ENCODE measurements at places on chromosomes 16 and 17.
A peak's percentile ranks its signal among the peaks of the same experiment; 100 is the strongest.

DNA sequence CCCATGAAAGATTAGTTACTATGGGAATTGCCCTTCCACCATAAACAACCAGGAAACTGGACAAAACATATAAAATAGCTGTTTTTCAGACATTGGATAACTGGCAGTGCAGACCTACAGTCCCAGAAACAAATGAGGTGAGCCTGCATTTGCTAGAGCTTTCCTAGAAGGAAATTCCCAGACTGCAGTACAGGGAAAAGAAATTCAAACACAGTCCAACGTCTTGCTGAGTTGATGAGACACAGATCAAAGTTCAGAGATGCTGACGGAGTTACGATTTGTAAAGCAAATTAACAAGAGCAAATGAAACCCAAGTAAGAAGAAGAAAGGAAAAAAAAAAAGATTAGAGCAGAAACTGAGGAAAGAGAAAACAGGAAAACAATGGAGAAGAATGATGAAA lies 41.3 kb upstream of the MNT start:
- DNase-seq, result no peak
- no peak overlapping the region for H3K4me3 ChIP-seq
- H3K27me3 ChIP-seq, result no peaks in the 10 kb centered on the region
- H3K36me3 ChIP-seq, result peaks cover 41% of the 10 kb centered on the region

- no peaks in the 10 kb centered on the region for H3K27me3 ChIP-seq
- DNase-seq, result no peak
- H3K4me3 ChIP-seq, result no peak overlapping the region
- H3K36me3 ChIP-seq, result no peaks in the 10 kb centered on the region
Observed at GRCh38 chr17:33929181-33929724, 325.8 kb upstream of the CCL2 start.

- DNase-seq, result no peak
Observed at GRCh38 chr16:15054357-15055140, 1.3 kb downstream of the NTAN1 start.

DNA sequence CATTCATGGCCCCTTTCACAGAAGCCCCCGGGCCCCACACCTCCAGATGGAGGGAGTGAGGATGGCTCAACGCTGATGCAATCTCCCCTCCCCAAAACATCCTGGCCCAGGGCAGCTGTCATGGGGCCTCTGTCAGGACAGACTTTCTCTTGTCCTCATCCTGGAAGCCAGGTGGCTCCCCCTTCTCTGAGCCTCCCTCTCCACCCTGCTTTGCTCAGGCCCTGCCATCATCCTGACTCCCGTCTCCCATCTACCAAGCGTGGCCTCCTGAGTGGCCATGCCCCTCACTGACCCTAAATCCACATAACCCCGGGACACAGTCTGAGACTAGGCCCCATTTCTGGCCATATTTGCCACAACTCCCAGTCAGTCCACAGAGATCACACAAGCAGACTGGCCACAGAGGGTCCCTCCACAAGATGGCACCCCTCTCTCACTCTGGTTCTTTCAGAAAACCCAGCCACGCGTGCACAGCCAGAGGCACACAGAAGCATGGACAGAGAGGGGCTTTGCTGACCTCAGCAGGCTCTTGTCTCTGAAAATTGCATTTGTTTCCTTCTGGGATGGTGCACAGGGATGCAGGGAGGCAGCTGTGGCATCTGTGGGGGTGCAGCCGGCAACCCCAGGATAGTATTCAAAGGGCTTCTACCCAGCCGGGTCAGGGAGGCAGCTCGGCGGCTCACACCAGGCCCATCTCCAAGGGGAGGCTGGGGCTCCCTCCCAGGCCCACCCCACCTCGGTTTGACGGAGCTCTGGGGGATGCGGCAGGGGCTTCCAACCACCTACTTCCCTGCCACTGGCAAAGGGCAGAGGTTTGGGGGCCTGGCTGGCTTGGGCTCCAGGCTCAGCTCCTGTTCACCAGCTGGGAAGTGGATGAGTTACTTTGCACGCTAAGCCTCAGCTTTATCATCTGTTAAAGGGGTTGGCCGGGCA lies 16.9 kb downstream of the DOC2B start:
- no peak overlapping the region for H3K4me3 ChIP-seq
- H3K27ac ChIP-seq, result no peak overlapping the region
- no peaks in the 10 kb centered on the region for H3K36me3 ChIP-seq
- H3K27me3 ChIP-seq, result no peaks in the 10 kb centered on the region
- H3K4me1 ChIP-seq, result no peaks in the 10 kb centered on the region
- peak; percentile 67 for DNase-seq

DNA sequence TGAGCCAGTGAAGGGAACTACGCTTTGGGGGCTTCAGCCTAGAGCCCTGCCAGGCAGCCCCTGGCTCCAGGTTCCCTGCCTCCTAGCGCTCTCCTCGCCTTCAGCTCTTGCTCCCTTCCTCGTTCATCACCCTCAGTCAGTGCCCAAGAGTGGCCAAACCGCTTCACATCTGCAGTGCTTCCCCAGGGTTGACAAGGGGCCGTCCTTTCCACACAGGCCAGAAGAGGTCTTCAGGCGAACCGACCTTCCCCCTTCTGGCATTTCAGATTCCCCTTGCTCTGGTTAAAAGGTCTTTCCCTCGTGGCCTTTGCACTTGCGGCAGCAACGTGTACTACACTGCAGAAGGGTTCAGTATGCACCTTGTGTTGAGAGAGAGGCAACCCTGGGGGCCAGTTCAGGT lies 4.1 kb downstream of the RASD1 start:
- peaks cover 28% of the 10 kb centered on the region for H3K36me3 ChIP-seq
- no peak overlapping the region for H3K27ac ChIP-seq
- peaks cover 8% of the 10 kb centered on the region for H3K27me3 ChIP-seq
- no peak for DNase-seq
- H3K4me1 ChIP-seq, result peaks cover 19% of the 10 kb centered on the region

GRCh38 chr17:12522743-12523183 lies 142.9 kb upstream of the MYOCD start:
- no peak overlapping the region for H3K4me3 ChIP-seq
- H3K36me3 ChIP-seq, result no peaks in the 10 kb centered on the region
- no peak overlapping the region for H3K27ac ChIP-seq
- H3K27me3 ChIP-seq, result no peaks in the 10 kb centered on the region

GRCh38 chr16:63461248-63461841 lies 1425.1 kb upstream of the CDH8 start:
- no peaks in the 10 kb centered on the region for H3K36me3 ChIP-seq
- H3K27ac ChIP-seq, result no peak overlapping the region
- H3K4me3 ChIP-seq, result no peak overlapping the region
- no peak for DNase-seq
- H3K4me1 ChIP-seq, result no peaks in the 10 kb centered on the region
- no peaks in the 10 kb centered on the region for H3K27me3 ChIP-seq

- no peak overlapping the region for H3K27ac ChIP-seq
- H3K4me3 ChIP-seq, result no peak overlapping the region
- no peak for DNase-seq
- no peaks in the 10 kb centered on the region for H3K4me1 ChIP-seq
- no peaks in the 10 kb centered on the region for H3K36me3 ChIP-seq
Observed at GRCh38 chr16:50476486-50477255, 71.5 kb upstream of the NKD1 start.

GRCh38 chr17:20120836-20121235 lies 111.7 kb downstream of the SPECC1 start:
- H3K4me3 ChIP-seq, result no peak overlapping the region
- no peaks in the 10 kb centered on the region for H3K36me3 ChIP-seq
- no peaks in the 10 kb centered on the region for H3K27me3 ChIP-seq
- no peaks in the 10 kb centered on the region for H3K4me1 ChIP-seq
- DNase-seq, result no peak

GRCh38 chr16:88432174-88432573 lies 20.9 kb upstream of the ZFPM1 start:
- peaks cover 21% of the 10 kb centered on the region for H3K4me1 ChIP-seq
- no peak overlapping the region for H3K4me3 ChIP-seq
- no peaks in the 10 kb centered on the region for H3K36me3 ChIP-seq
- DNase-seq, result no peak

DNA sequence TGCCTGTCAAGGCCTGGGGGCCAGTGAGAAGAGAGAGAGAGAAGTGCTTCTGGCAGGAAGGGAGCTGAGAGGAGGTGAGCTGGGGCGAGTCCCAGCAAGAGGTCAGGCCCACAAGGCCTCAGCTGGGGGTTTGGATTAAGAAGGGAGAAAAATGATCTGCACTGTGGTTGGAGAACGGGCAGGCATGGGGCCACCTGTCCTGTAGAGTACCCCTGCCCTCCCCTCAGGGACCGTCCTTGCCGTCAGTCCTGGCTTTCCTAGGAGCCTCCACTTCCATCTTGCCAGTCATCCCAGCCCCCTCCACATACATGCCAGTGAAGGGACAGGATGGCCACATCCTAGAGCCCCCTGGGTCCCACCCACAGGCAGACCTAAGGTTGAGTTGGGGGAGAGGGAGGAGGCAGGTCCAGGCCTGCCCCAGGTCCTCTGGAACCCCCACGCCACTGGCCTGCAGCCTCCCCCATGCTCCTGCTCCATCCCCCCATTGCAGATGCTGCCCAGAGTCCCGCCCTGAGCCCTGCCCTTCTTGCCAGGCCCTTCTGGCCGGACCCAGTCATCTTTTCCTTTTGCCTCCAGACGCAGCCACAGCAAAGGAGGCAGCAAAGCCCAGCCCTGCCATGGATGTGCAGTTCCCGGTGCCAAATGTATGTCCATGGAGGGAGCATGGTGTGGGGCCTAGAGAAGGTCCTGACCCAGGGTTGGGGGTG lies 18.9 kb downstream of the KATNB1 start:
- H3K36me3 ChIP-seq, result peaks cover 9% of the 10 kb centered on the region
- H3K4me1 ChIP-seq, result peaks cover 15% of the 10 kb centered on the region
- no peak for DNase-seq
- no peaks in the 10 kb centered on the region for H3K27me3 ChIP-seq
- H3K27ac ChIP-seq, result no peak overlapping the region
- no peak overlapping the region for H3K4me3 ChIP-seq

DNA sequence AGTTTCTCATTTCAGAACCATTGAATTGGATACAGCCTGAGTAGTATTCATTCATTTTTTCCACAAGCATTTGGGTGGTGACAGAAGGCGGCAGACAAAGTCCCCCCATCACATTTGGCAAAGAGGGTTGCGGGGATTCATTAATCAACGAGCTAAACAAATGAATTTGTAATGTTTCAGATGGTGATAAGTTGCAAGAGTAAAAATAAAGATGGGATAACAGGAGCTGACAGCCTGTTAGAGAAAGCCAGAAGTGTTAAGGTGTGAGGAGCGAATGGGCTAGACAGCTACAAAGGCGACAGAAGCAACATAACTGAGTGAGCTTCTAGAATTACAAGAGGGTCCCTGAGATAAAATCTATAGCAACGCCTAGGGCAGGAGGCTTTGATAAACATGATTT lies 342.8 kb upstream of the HSBP1 start:
- H3K4me3 ChIP-seq, result no peak overlapping the region
- H3K36me3 ChIP-seq, result no peaks in the 10 kb centered on the region
- no peaks in the 10 kb centered on the region for H3K27me3 ChIP-seq
- H3K27ac ChIP-seq, result no peak overlapping the region
- no peak for DNase-seq

DNA sequence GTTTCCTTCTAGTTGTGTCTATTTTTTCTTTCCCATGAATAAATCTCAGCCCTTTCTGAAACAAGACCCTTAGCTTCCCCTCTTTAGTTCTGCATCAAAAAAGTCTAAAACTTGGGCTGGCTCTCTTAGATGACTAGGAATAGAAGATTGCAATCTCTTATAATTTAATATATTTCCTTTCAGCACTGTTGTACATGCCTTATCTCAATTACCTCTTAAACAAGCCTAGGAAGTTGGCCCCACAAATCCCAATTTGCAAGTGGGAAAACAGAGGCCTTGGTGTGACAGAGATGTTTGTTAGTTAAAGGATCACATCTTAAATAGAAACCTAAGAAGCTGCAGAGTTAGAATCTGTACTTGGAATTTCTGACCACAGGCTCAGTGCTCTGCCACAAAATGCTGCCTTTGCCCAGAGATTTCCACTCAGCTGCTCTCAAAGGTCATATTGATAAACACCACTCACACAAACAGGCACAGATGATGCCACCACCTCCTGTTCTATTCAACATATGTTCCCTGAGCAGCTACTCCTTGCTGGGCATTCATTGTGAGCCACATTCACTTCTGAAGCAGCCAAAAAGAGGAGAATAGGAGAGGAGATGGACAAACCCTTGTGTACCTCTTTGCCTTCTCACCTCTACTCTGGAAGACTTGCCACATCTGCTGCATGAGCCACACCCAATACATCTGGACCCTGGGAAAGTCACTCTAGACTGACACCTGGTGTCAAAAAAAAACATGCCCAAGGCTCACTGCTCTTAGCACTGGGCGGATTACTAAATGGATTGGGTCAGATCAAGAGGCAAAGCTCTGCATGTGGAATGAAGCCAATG lies 5.5 kb downstream of the CCDC182 start:
- H3K4me3 ChIP-seq, result no peak overlapping the region
- H3K27ac ChIP-seq, result no peak overlapping the region
- H3K27me3 ChIP-seq, result no peaks in the 10 kb centered on the region
- no peaks in the 10 kb centered on the region for H3K4me1 ChIP-seq
- DNase-seq, result no peak

- no peaks in the 10 kb centered on the region for H3K27me3 ChIP-seq
- no peak overlapping the region for H3K4me3 ChIP-seq
- no peak overlapping the region for H3K27ac ChIP-seq
- H3K36me3 ChIP-seq, result no peaks in the 10 kb centered on the region
- no peak for DNase-seq
- no peaks in the 10 kb centered on the region for H3K4me1 ChIP-seq
Observed at GRCh38 chr16:90053902-90054500, 23.1 kb downstream of the PRDM7 start.

GRCh38 chr16:68399456-68399855 lies 48.9 kb downstream of the SMPD3 start:
- H3K4me1 ChIP-seq, result peaks cover 36% of the 10 kb centered on the region
- no peaks in the 10 kb centered on the region for H3K27me3 ChIP-seq
- no peaks in the 10 kb centered on the region for H3K36me3 ChIP-seq
- DNase-seq, result no peak
- H3K27ac ChIP-seq, result no peak overlapping the region
- H3K4me3 ChIP-seq, result no peak overlapping the region

- no peak overlapping the region for H3K4me3 ChIP-seq
- H3K27ac ChIP-seq, result no peak overlapping the region
- no peaks in the 10 kb centered on the region for H3K36me3 ChIP-seq
- H3K4me1 ChIP-seq, result no peaks in the 10 kb centered on the region
- DNase-seq, result no peak
Observed at GRCh38 chr16:17657045-17657444, 186.3 kb upstream of the XYLT1 start.

DNA sequence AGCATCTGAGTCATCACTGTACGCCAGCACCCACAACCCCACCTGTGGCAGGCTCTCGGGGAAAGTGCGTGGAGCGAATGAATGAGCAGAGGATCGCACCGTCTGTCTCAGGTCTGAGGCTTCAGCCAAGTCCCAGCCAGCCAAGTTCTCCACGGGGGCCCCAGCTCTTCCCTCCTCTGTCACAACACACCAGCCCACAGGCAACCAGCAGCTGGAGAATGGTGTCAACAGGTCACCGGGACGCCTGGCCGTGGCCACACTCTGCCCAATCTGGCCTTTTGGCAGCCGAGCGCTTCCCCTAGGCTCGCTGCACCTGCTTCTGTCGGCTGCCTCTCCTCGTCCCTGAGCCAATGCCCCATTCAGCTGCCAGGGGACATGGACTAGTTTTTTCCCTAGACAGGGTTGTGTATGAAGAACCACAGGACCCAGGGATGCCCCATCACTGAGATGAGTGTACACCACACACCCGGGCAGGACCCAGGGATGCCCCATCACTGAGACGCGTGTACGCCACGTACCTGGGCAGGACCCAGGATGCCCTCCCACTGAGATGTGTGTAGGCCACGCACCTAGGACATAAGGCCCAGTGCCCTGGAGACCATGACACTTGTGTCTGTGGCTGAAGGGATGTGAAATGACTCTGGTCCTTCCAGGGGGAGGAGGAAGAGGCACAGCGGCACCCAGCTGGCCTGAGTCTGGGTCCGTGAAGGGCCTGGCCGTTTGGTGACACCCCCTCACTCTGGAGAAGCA lies 52.8 kb downstream of the ABR start:
- no peaks in the 10 kb centered on the region for H3K36me3 ChIP-seq
- H3K4me1 ChIP-seq, result peaks cover 15% of the 10 kb centered on the region
- no peak overlapping the region for H3K27ac ChIP-seq
- H3K27me3 ChIP-seq, result no peaks in the 10 kb centered on the region
